HepG2 (cell line): ENCODE measurements at places on chromosomes 2 and 18. TPM values are rescaled to one million over a fixed set of nuclear protein-coding genes. Genes with fewer than 3 reads are reported as not detected.

DNA sequence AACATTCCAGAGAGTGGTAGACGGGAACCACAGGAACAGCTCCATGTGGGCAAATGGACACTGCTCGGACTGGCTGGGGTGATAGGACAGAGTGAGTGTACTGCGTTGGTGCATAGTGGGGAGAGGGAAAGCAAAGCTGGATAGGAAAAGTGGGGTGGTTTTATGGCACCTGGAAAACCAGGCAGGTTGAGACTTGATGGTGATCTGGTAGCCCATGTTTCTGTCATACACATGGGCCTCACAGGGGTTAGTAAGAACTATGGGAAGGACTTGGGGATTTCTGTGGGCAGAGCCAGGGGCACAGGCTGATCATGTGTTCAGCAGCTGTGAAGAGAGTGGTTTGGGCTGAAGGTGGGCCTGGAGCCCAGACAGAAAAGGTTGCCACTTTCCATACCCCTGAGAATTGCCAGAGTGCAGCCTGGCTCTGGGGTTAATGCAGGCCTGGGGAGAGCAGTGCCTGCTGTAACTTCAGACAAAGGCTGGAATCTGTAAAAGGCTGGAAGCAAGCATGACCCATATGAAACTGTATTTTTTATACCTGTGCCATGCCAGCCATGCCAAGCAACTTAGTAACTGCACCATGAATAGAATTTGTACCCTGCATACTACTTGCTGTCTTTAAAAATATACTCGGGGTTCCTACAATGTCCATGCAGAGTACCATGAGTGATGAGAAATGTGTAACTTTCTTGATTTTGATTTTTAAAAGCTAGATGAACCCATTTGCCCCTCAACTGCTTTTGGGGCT is 41.9 kb downstream of the RPIA start:
- DNase-seq, result no peak

DNA sequence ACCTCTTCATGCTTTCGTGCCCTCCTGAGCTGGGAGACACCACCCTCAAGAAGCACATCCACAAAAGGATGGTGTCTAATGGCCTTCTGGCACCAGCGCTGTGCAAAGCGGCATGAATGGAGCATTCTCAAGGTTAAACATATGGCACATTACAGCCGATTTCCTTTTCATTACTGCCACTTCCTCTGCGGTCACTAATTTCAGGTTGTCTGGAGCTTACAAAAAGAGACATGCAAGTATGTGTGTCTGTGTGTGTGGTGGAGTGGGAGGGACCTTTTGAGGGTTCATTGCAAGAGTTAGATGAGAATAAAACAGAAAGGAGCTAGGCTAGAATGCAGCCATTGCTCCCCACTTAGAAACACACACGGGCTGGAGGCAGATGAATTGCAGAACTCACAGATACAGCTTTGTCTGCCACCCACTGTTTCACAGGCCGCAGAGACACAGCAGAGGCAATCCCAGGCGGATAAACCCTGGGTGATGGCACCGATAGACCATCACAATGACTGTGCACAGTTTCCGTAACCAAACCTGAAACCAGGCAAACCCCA is 76.0 kb downstream of the TGIF1 start:
- no peak for DNase-seq

- no peak for DNase-seq
These were observed 888.0 kb upstream of the CHAC2 start for GRCh38 chr2:52879561-52879960.

DNA sequence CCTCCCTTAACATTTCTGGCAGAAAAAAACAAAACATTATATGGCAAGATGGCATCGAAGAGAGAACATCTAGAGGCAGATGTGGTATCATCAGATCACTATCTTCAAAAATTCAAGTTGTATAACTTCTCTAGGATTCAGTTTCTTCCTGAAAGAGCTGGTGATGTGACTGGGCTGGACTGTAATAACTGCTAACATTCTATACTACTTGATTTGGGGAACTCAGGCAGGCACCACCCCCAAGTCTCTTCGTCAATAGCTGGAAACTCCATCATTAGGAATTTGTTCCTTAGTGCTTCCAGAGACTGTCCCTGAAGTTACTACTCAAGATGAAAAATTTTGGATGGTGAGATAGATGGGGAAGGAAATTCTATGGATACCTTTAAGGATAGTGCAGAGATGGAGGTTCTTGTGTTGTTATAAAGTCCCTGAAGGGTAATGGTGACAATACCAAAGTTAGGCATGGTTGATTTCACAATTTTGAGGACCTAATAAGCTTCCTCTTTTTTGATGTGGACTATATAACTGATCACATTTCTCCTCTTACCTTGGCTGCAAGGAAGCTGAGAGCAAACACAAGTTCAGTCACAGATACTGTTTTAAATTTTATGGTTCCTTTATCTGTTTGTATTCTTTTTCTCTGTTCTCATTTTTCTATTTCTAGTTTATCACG is 59.1 kb upstream of the PGAP1 start:
- no peak for DNase-seq

- peak; percentile 62 for DNase-seq
These were observed 51.2 kb upstream of the ADAM23 start for GRCh38 chr2:206392118-206392517.

The CABYR gene
- total RNA-seq, result 0.38 and 0.71 TPM in 2 replicates

- DNase-seq, result no peak
These were observed 42.4 kb downstream of the LONRF2 start for GRCh38 chr2:100279586-100280534.

DNA sequence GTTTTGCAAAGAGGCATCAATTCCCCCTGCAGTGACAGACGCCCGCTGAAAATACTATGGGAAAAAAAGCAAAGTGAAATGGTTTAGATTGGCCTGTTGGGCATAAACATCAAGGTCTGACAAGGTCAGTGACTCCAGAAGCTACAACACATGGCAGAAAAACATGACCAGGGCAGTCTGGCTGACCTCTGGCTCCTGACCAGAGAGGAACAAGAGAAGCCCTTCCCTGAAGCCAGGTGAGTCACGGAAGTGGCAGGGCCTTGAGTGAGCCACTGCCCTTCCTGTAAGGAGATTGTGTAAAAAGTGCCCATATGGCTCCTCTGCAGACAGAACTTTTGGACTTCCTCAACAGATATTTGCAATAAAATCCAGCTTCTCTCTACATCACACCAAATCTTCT is 72.0 kb downstream of the DNER start:
- no peak for DNase-seq

DNA sequence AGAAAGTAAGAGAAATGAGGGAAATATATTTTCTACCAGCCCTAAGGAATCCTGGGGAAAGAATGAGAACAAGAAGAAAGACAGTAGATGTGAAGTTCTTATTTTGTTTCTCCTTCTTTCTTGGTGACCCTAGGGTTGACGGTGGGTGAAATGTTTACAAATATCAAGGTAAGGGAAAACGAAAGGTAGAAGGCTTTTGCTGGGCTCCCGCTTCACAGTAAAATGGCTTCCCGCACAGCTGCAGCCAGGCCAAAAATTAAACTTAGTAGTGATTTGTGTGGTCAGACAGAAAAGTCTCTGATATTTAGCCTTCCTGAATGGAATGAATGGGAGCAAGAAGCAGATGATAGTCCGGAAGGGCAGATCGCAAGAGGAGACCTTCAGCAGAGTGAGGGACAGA is 99.1 kb upstream of the COL3A1 start:
- DNase-seq, result no peak

The OTOF gene
- total RNA-seq, result 0.04 TPM in 1 of 2 replicates, not detected in the other

The CNTNAP5 gene
- total RNA-seq, result not detected in 2 replicates

The ITPRIPL1 gene
- 8.7 and 11.7 TPM in 2 replicates for total RNA-seq

DNA sequence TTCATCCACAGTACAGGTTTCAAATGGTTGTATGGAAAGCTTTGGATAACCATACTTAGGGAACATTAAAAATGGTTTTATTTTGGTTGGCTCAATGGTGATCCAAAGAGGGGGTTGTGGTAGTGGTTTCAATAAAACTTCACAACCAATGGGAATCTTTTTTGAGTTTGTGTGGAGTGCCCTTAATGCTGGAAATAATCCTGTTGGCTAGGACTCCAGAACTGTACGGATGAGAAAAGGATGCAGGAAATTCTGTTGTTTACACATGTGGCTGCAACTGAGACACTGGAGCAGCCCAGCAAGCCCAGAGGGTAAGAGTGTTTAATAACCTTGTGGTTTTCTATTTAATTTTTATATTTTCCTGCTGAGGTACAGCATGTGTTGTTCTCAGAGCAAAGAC is at the start of gene CCDC102B:
TSS of gene CCDC102B (plus strand) at position 210 of the 400 bp plus-strand sequence. CDS start 38,684 bp downstream, outside the sequence.
- DNase-seq, result no peak
